ENCODE measurements at places on chromosomes 1 and 21. TPM values are rescaled to one million over a fixed set of nuclear protein-coding genes. Genes with fewer than 3 reads are reported as not detected.

GRCh38 chr1:69673321-69673720 lies 105.6 kb downstream of the LRRC7 start:
- no peak for DNase-seq

DNA sequence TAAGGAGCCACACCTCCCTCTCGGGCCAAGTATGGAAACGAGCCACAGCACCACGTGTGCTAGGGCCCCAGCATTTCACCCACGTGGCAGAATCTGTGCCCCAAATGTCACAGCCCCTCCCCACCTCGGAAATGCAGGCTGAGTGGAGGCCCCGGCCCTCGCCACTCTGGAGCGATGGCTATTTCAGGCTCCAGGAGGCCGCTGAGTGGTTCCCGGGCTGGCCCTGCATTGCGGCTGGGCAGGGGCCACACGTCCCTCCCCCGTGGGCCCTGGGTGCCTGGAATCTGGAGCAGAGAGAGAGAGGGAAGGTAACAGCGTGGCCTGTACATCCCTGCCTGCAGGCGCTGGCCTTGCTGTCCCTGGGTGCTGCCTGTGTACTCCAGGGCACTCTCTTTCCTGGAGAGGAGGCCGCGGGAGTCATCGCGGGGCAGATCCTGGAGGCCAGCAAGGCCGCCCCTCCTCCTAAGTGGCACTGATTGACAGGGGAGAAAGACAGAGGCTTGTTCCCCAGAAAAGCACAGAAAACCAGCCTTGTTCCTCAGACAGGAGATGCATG lies 68.0 kb upstream of the TRAPPC10 start:
- no peak for DNase-seq

GRCh38 chr1:150578272-150579109 lies 919 bp downstream of the MCL1 start:
- peak; percentile 91 for DNase-seq

GRCh38 chr21:35375115-35375514 lies 326.0 kb upstream of the RUNX1 start:
- DNase-seq, result peak; percentile 66

GRCh38 chr1:162370721-162371120 lies 5.9 kb downstream of the SPATA46 start:
- no peak for DNase-seq

The UBL4B gene
- polyA plus RNA-seq, result not detected

GRCh38 chr21:43733529-43734071 lies 14.7 kb downstream of the PDXK start:
- DNase-seq, result no peak

- no peak for DNase-seq
Measured at GRCh38 chr1:81894867-81895266, 94.1 kb downstream of the ADGRL2 start.

DNA sequence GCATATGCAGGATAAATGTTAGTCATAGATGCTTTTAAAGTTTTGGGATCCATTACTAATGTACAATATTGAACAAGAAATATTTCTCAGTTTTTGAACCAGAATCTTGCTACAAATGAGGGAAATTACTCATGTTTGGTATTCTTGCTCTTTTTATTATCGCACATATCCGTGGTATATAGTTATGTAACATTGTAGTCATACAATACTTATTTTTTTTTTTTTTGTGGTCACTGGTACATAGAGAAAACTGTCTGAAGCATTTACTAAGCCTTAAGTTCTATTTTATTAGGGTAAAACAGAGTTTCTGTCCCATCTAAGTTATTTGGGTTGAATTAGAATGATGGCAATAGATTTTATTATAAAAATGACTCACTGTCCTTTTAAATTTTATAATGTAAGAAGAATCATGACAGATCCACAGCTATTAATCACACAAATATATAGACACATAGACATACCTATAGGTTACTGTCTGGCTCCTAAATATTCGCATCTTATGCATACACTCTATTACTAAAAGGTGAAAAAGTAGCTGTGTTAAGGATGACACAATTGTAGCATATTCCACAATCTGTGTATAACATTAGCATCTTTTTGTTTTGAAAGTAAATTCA lies 18.0 kb upstream of the PRKAA2 start:
- no peak for DNase-seq

The MRAP gene
- not detected for polyA plus RNA-seq

GRCh38 chr1:48560116-48560515 lies 88.1 kb upstream of the SPATA6 start:
- DNase-seq, result no peak

The LRRN2 gene
- polyA plus RNA-seq, result not detected
